Endodermal cell (in vitro differentiated cells): ENCODE measurements at places on chromosomes 7 and 10. TPM values are rescaled to one million over a fixed set of nuclear protein-coding genes. Genes with fewer than 3 reads are reported as not detected.

Gene BMS1
- total RNA-seq, result 24.2 and 25.4 TPM in 2 replicates

Gene CCL24
- total RNA-seq, result not detected in 2 replicates

Gene CPA2
- total RNA-seq, result 0.32 to 0.70 TPM (median 0.66 TPM) in 3 replicates

Gene WNT8B
- not detected in 3 replicates for total RNA-seq

Gene CDH23
- total RNA-seq, result 1.8 to 4.2 TPM (median 2.5 TPM) in 3 replicates

Gene BCCIP
- 84.4 and 89.5 TPM in 2 replicates for total RNA-seq

Gene RABGEF1
- total RNA-seq, result 22.2 to 22.7 TPM (median 22.2 TPM) in 3 replicates

Gene CDNF
- total RNA-seq, result 0.61 and 1.2 TPM in 2 replicates

Gene SP8
- 3.1 to 4.3 TPM (median 3.3 TPM) in 3 replicates for total RNA-seq

Gene PRSS37
- total RNA-seq, result not detected in 3 replicates

Gene STEAP1B
- total RNA-seq, result 20.6 to 30.5 TPM (median 30.5 TPM) in 3 replicates

Gene CACNB2
- 2.7 and 4.6 TPM in 2 replicates for total RNA-seq

Gene NYAP1
- 7.6 to 22.8 TPM (median 7.9 TPM) in 3 replicates for total RNA-seq

Gene GPR141
- 0.92 to 3.9 TPM (median 2.7 TPM) in 3 replicates for total RNA-seq

Gene LAMTOR4
- total RNA-seq, result 140 to 188 TPM (median 168 TPM) in 3 replicates

Gene FAM204A
- total RNA-seq, result 31.9 to 40.9 TPM (median 37.2 TPM) in 3 replicates

Gene KEL
- 32.9 to 106 TPM (median 86.0 TPM) in 3 replicates for total RNA-seq

Gene AGR3
- not detected in 3 replicates for total RNA-seq

Gene SPDYE1
- total RNA-seq, result 0.15 TPM in 1 of 2 replicates, not detected in the other

Gene C7orf57
- total RNA-seq, result 0.54 and 0.57 TPM in 2 replicates

Gene CTAGE15
- total RNA-seq, result 1.9 and 2.4 TPM in 2 replicates

Gene ADAM8
- total RNA-seq, result 2.6 to 4.8 TPM (median 3.7 TPM) in 3 replicates

Gene PON1
- 0.34 and 0.48 TPM in 2 replicates for total RNA-seq

Gene SPDYE5
- not detected in 3 replicates for total RNA-seq

Gene LRRC18
- not detected in 3 replicates for total RNA-seq

Gene PMPCB
- 75.2 and 75.3 TPM in 2 replicates for total RNA-seq

Gene PNLIPRP3
- total RNA-seq, result not detected in 3 replicates

Gene CRYGN
- total RNA-seq, result 2.1 to 3.9 TPM (median 2.3 TPM) in 3 replicates

Gene GTPBP4
- total RNA-seq, result 70.9 and 73.3 TPM in 2 replicates

Gene CPVL
- 35.6 to 62.4 TPM (median 53.3 TPM) in 3 replicates for total RNA-seq

Gene THSD7A
- total RNA-seq, result 0.42 to 1.5 TPM (median 1.3 TPM) in 3 replicates

Gene OR2A5
- total RNA-seq, result not detected in 2 replicates

Gene UPK3B
- total RNA-seq, result 1.2 and 1.7 TPM in 2 replicates

Gene C1GALT1
- 55.7 and 65.7 TPM in 2 replicates for total RNA-seq

Gene GFRA1
- total RNA-seq, result 3.1 and 4.4 TPM in 2 replicates

Gene KLF14
- not detected in 2 replicates for total RNA-seq

Gene ACTL6B
- total RNA-seq, result not detected in 2 replicates

Gene CNNM1
- 2.8 to 12.8 TPM (median 2.9 TPM) in 3 replicates for total RNA-seq

Gene AMPH
- total RNA-seq, result 3.5 and 4.2 TPM in 2 replicates

Gene UCMA
- not detected in 3 replicates for total RNA-seq

Gene AOAH
- total RNA-seq, result 0.59 and 0.70 TPM in 2 replicates

Gene LRRD1
- total RNA-seq, result not detected in 3 replicates

Gene MSRB2
- total RNA-seq, result 34.9 and 42.5 TPM in 2 replicates

Gene PALD1
- 13.7 to 19.7 TPM (median 19.7 TPM) in 3 replicates for total RNA-seq

Gene FOXP2
- total RNA-seq, result 13.8 to 17.0 TPM (median 14.9 TPM) in 3 replicates

Gene LRRC4
- total RNA-seq, result 0.38 to 2.9 TPM (median 1.5 TPM) in 3 replicates

Gene NOS3
- 2.3 and 2.5 TPM in 2 replicates for total RNA-seq

Gene PRRT4
- 0.14 and 0.18 TPM in 2 replicates for total RNA-seq

Gene EBF3
- total RNA-seq, result 2.0 and 2.8 TPM in 2 replicates

Gene IKZF1
- 0.23 to 0.65 TPM (median 0.44 TPM) in 3 replicates for total RNA-seq

Gene TMEM26
- total RNA-seq, result 0.13 TPM in 1 of 3 replicates, not detected in the others

Gene NXPH1
- total RNA-seq, result not detected in 3 replicates

Gene LEP
- not detected in 3 replicates for total RNA-seq

Gene TBATA
- not detected in 3 replicates for total RNA-seq

Gene PTCD1
- 11.9 and 14.1 TPM in 2 replicates for total RNA-seq

Gene TMEM176A
- total RNA-seq, result not detected in 2 replicates

Gene NRCAM
- 11.3 to 29.4 TPM (median 28.2 TPM) in 3 replicates for total RNA-seq

Gene EPHA1
- 54.4 to 70.9 TPM (median 70.0 TPM) in 3 replicates for total RNA-seq
